ENCODE measurements at places on chromosomes 16 and 17.

GRCh38 chr16:22810226-22810625 is 3.7 kb upstream of the HS3ST2 start:
- DNase-seq, result no peak

- DNase-seq, result no peak
Observed at GRCh38 chr17:11138023-11138422, 103.0 kb upstream of the SHISA6 start.

DNA sequence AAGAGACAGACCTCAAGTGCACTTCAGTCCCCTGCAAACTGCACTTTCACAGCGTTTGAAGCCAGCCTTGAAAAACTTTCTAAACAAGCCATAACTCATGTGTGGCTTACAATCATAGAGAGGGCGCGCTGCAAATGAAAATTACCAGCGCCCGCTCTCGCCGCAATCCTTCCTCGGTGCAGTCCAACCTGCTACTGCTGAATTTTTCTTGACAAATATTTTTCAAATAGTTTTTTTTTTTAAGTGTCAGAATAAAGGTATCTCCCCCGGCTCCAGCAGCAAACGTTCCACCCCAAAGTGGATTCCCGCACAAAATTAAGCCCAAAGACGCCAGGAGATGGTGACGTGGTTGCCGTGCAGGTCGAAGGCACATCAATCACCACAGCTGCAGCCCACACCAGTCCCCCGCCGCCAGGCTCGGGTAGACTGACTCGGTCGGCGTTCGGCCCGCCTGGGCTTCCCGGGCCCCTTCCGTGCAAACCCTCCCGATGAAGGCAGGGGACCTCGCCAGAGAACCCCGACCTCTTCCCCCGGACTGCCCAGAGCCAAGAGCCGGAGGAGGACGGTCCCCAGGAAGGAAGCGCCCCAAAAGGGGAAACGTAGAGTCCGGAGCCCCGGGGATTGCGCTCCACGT is 630 bp downstream of the GRB2 start:
- peak; percentile 46 for DNase-seq

- DNase-seq, result peak; percentile 92
Observed at GRCh38 chr17:74738051-74738996, 1.3 kb downstream of the RAB37 start.

- DNase-seq, result no peak
Observed at GRCh38 chr17:48627623-48628521, 1.7 kb upstream of the HOXB9 start.

DNA sequence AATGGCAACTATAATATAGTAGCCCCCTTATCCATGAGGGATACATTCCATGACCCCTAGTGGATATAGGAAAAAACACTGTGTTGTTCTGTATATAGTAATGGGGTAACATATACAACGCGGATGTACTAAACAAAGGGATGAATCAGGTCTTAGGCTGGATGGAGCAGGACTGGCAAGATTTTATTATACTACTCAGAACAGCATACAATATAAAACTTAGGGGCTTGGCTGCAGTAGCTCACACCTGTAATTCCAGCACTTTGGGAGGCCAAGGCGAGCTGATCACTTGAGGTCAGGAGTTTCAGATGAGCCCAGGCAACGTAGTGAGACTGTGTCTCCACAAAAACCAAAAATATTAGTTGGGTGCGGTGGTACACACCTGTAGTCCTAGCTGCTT is 26.8 kb downstream of the VMP1 start:
- no peak for DNase-seq
